ENCODE measurements at places on chromosomes 16 and 17. TPM values are rescaled to one million over a fixed set of nuclear protein-coding genes. Genes with fewer than 3 reads are reported as not detected.

The CMTM2 gene
- total RNA-seq = not detected

DNA sequence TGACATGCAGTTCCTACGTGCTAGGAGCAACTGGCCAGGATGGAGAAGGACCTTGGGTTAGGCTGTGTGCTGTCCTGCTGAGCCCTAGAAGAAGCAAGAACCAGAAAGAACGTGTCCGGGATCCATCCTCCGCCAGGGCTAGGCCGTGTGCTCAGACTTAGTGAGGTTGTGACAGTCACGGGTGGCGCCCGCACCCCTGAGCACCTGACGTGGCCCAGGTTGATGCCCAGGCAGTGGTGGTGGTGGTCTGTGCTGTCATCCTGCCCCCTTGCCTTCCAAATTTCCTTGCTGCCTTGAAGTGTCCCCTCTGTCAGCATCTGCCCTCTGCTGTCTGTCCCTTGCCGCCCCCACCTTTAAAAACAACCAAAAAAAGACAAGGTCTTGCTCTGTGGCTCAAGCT lies 4.2 kb upstream of the GSE1 start:
- no peak for DNase-seq

The SRP68 gene
- total RNA-seq = 47.1 TPM

- DNase-seq = no peak
Observed at GRCh38 chr17:19750020-19750572, 2.0 kb upstream of the ALDH3A1 start.

The OTOP2 gene
- total RNA-seq = not detected

DNA sequence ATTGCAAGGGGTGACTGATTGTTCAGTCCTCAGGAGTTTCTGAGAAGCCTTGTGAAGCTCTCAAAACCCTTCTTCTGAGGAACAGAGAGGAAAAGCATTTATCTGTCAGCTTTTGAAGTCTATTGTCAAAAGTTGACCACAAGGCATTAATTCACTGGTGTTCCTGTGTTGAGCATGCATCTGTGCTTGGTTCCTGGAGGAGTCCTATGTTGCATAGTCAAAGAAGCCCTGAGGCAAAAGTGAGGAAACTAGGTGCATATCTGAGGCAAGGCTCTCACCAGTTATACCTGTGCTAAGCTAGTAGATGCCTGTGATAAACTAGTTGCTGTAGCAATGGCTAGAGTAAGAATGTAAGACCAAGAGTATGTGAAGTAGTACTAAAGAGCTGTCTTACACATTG lies 1.8 kb upstream of the HEATR6 start:
- DNase-seq = no peak

DNA sequence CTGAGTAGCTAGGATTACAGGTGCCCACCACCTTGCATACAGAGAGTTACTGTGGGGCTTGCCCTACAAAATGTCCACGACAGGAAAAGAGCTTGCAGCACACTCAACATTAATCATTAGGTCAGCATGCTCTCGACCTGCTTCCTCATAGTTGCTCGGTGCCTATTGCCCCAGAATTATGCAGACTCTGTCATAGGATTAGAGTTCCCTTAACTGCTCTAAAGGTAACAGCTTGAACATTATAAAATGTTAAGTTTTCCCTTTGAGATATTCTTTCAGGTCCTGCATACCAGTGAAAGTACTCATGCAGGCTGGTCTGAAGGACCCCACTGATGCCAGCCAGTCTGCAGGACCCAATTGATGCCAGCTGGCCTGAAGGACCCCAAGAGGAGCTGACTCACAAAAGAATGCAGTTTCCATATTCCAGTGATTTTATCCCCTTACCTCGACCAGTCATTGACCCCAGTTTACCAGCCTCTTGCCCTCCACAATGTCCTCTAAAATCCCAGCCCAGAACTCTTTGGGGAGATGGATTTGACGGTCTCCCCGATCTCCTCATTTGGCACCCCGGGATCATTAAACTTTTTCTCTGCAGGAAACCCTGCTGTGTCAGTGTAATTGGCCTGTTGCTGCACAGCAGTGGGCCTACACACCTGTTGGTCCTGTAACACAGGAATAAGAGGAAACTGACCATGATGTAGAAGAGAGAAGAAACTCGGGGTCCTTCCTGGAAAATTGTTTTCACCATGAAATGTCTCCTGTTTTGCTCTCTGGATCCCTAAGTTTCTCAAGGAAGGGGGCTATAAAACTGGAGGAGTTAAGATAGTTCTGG lies 10.6 kb downstream of the ICAM2 start:
- peak; percentile 34 for DNase-seq

The GAST gene
- not detected for total RNA-seq

DNA sequence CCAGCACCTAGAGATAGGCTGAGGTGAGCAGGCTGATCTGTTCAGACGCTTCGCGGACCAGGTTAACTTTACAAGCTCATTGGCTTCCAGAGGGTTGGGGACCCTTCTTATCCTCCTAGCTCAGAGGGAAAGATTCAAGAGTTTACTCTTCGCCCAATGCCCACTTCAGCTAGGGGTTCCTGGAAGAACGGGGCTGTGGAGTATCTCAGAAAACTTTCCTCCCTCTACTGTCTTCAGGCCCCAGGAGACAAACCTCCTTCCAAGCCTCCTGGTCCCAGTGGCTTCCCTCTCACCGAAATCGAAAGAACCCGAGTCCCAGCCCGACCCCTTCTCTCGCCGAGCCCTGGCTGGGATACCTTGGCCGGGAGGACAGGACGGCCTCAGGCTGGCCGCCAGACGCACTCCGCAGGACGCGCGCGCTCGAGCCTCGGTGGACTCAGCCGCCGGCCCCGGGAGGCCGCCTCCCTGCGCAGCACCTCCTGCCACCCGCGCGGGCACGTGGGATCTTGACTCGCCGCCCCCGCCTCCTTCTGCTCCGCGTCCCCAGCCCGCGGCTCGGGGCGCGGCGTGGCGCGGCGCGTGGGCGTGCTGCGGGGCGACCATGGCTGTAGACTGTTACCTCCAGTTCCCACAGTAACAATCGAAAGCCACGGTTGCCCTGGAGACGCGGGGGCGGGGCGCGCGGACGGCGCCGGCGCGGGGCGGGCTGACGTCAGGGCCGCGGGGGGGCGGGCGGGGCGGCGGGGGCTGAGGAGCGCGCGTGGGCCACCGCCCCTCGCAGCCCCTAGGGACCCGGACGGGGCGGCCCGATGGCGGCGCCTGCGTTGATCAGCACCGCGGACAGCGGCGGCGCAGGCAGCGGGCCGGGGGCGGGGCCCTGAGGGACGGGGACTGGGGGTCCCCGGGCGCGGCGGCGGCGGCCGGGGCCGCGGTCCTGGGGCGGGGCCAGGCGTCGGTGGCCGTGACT lies 5.3 kb upstream of the HIC1 start:
- peak; percentile 77 for DNase-seq

The ZG16B gene
- total RNA-seq = 0.54 TPM

- DNase-seq = no peak
Observed at GRCh38 chr16:72299684-72300243, 127.8 kb upstream of the PMFBP1 start.

The PAFAH1B1 gene
- total RNA-seq = 127 TPM

GRCh38 chr17:13016881-13017654 lies 759 bp downstream of the ELAC2 start:
- DNase-seq = peak; percentile 10

GRCh38 chr17:68906638-68907037 lies 48.6 kb downstream of the ABCA8 start:
- peak; percentile 21 for DNase-seq

DNA sequence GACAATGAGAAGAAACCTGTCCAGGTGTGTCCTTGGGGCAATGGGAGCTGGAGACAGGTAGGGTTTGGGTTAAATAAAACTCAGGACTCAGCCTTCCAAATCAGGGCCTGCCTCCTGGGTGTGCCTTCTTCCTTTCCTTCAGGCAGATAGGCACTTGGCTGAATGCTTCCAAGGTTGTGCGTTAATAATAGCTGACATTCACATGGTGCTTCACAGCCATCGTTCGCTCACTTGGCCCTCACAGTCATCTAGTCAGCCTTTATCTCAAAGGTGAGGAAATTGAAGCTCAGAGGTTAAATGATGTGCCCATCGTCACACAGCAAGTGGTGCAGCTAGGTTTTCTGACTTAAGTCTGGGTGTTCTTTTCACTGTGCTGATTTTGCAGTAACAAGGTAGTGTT lies 9.5 kb downstream of the NFE2L1 start:
- no peak for DNase-seq

- peak; percentile 39 for DNase-seq
Observed at GRCh38 chr17:31824766-31825360, 34.2 kb downstream of the COPRS start.

The KDM8 gene
- 3.2 TPM for total RNA-seq

DNA sequence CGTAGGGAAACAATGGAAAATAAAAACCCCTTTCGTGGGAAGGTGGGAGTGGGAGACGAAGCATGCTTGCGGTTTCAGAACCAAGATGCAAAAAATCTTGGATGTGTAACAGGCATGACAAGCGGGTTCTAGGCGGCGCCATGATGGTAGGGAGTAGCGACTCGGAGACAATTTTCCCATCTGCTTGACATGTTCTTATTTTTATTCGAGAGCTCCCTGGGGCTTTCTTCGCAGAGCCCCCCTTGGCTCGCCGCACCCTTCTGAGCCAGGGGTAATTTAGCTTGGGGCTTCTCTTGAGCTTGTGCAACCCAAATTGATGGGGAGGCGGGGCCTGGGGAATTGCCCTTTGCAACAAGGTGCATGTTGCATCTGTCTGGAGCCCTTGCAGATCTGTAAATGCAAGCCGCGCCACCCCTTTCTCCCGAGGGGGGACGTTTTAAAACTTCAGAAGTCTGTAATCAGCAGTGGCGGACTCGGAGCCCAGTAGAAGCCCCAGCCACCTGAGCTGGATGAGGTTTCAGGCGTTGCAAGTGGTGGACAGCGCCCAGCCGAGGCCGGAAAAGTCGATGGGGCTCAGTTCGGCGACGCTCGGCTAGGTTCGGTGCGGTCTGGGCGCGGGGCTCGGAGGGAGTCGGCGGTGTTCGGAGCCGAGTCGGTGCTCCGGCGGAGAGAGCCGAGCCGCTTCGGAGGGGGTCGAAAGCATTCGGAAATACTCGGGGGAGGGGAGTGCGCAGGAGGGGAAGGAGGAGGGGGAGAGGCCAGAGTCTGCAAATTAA lies 2.9 kb downstream of the GNAO1 start:
- DNase-seq = peak; percentile 55

DNA sequence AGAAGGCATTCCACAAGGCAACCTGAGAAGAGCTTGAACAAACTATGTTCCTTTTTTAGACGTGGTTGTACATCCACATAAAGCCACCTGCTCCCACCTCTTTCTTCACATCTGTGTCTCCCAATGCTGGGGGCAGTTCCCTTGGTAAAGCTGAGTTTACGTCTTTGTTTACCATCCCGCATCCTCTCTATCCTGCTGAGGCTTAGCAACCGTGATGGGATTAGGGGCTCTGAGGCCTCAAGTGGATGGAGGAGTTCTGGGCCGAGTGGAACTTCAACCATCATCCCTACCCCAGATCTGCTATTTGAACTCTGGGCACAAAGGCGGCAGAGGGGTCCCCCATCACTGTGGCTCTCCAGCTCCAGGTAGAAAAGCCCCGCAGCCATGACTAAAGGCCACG lies 94.2 kb upstream of the CREBBP start:
- DNase-seq = no peak

GRCh38 chr16:66521951-66522771 lies 27.8 kb downstream of the TK2 start:
- DNase-seq = peak; percentile 76

The SBK1 gene
- under 0.01 TPM for total RNA-seq

The ZNF207 gene
- 208 TPM for total RNA-seq

Measured in IMR-90 (cell line).